ENCODE measurements at places on chromosomes 12 and 14.

- no peak for DNase-seq
Measured at GRCh38 chr12:56521209-56521589, 421 bp upstream of the RBMS2 start.

DNA sequence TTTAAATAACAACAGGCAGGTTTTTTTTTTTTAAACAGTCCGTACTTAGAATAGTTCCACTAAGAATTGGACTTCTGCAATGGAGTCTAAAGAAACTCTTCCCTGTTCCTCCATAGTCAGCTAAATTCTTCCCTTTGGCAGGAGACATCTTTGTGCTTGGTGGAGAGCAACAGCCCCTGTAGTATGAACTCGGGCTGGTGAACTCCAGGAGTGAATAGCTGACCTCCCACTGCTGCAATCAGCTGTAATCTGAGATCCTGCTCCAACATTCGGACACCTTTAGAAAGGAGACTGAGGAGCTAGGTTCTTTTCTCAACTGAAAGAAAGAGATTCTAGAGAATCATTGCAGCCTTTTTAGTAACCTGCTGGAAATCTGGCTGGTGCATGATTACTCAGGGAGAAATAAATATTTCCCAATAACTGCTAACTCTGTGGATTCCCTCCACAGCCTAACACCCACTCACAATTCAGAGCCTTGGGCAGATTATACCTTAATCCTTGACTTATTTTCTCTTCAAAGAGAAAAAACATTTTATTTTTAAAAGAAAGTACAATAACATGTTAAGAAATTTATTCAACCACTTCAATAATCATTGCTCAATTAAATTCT lies 25.6 kb upstream of the DBX2 start:
- DNase-seq: peak; percentile 71

DNA sequence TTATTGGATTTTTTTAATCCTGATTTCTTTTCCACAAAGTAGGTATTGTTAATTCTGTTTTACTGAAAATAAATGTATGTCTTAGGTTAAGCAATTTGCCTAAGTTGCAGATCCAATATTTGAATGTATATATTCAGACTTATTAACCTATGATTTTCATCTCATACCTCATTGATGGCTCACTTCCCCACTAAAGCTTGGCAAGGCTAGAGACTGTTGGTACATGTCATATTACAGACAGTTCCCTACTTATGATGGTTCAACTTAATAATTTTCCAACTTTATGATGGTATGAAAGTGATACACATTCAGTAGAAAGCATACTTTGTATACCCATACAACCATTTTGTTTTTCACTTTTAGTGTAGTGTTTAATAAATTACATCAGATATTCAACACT lies 33.2 kb upstream of the KCNH3 start:
- DNase-seq: no peak

DNA sequence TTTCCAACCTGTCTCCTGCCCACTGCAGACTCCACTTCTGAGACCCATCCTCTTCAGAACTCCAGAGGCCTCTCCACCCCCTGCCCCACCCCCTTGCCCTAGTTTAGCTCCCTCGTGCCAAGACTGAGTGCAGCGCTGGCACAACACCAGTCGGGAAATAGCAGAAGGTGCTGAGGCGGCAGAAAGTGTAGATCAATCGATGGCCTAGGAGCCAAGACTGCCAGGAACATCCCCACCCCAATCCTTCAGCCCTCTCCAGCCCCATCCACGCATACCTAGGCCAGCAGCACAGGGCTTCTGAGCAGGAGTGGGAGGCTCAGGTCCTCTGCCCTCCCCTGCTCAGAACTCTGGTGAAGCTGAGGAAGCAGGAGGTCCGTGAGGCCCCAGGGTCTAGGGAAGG lies 1.1 kb downstream of the CPNE6 start:
- DNase-seq: no peak

DNA sequence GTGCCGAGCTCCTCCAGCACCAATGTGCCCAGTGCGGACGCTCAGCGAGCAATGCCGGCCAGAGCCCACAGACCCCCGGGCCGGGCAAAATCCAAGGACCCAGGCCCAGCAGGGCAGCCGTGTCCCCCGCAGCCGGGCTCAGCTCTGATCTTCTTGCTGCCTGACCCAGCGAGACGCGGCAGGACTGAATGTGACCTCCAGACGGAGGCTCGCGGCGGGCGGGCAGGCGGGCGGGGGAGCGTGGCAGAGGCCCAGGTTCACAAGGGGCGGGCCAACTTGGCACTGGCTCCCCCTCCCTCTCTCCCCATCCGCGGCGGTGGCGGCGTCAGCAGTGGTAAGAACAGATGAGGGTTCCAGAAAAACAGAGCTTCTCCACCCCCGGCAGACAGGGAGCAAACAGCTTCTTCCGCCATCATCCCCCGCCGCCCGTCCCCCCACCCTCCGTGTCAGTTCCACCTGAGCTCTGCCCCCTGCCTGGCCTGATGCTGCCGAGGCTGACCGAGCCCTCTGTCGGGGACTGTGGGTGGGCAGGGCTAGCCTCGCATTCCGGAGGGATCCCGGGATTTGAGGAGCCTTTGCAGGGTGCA lies 94.3 kb downstream of the RFLNA start:
- no peak for DNase-seq

GRCh38 chr12:82862069-82862841 lies 175.5 kb downstream of the TMTC2 start:
- no peak for DNase-seq
